GM19239 (cell line): ENCODE measurements at places on chromosomes 13 and 19.

GRCh38 chr19:3471954-3472655 lies 8.2 kb downstream of the SMIM24 start:
- DNase-seq, result no peak

DNA sequence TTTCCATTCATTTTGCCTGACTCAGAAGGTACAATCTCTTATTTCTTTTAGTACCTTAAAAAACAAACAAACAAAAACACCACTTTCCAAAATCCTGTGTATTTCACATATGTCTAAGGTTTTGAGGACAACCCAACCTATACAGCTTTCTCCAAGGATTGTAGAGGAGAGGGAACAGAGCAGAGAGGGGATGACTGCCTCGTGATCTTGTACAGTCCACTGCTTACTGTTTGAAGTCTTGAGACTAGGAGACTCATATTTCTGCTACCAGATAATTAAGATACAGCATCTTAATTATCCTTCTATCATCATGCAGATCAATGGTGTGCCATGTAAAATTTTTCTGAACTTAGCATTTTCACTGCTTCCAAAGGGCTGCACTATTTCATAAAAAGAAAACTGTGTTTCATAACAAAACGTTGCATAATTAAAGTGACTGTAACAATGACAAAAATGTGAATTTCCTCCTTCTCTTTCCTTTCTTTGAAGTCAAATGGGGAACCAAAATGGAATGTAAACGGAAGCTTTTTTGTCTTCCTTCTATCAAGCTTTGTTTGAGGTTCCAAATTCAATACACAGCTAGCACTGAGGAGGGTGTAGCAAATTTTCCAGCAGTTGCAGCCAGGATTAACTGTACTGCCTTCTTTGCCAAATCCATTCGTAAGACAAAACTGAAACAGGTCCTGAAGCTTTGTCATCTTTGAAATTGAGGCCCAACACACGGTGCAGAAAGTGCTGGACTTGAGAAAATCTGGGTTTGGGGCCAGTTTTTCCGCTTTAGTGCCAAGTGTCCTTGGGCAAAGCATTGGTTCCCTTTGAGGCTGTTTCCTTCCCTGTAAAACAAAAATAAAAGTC lies 34.9 kb upstream of the RCBTB2 start:
- no peak for DNase-seq

DNA sequence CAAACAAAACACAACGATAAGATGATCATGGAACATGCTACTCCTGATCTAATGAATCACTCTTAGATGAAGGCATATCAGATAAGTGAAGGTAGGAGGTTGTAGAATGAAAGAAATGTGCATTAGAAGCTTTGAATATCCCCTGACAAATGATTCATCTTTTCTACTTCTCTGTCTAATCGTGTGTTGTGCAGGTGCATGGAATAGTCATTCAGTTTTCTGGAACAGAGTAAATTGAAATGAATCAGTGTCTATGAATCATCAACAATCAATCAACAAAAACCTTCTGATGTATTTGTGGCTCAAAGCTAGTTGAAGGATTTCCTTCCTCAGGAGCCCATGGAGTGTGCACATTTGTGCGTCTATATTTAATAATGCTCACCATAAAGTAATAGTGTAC lies 1290.4 kb upstream of the PCDH20 start:
- DNase-seq, result no peak

DNA sequence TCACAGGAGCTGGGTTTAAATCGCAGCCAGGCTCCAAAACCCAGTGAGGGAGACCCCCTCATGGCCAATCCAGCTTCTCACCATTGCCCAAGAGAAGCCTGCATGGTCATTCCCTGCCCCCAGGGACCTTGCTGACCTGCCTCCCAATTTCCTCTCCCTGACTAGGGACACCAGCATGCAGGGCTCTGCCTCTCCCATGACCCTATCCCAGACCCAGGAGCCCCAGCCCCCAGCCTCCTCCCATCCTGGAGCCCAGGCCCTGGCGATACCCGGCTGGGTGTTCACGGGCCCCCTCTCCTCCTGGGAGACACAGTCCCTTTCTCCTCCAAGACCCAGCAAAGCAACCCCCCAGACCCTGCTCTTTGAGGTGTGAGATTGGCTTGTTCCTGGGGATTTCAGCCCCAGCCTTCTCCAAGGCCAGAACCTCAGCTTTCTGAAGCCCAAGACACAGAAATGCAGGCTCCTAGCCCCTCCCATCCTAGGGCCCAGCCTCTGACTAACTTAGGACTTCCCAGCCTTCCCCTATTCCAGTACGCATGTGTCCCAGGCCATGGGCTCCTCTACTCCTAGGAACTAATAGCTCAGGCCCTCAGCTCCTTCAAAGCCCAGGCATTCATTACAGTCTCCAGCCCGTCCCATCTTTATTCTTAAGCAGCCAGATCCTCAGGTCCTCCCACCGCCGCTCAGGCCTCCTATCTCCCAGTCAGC lies 1.1 kb downstream of the GYS1 start:
- DNase-seq, result no peak

- no peak for DNase-seq
These were observed 251.6 kb upstream of the TSHZ3 start for GRCh38 chr19:31600731-31601295.

GRCh38 chr19:14107581-14108461 lies 9.7 kb downstream of the PRKACA start:
- no peak for DNase-seq

GRCh38 chr19:13913352-13913751 lies 7.4 kb downstream of the CC2D1A start:
- DNase-seq, result no peak

- DNase-seq, result no peak
These were observed 6.5 kb upstream of the ZNF708 start for GRCh38 chr19:21335721-21336120.

DNA sequence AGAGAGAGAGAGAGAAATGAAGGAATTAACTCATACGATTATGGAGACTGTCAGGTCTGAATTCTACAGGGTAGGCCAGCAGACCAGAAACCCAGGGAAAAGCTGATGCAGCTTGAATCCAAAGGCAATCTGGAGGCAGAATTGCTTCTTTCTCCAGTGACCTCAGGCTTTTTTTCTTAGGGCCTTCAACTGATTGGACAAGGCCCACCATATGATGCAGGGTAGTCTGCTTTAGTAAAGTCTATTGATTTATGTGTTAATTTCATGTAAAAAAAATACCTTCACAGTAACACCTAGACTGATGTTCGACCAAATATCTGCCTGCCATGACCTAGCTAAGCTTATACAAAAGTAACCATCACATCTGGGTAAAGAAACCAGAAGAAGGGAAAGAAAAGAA lies 71.1 kb downstream of the MZT1 start:
- DNase-seq, result no peak

DNA sequence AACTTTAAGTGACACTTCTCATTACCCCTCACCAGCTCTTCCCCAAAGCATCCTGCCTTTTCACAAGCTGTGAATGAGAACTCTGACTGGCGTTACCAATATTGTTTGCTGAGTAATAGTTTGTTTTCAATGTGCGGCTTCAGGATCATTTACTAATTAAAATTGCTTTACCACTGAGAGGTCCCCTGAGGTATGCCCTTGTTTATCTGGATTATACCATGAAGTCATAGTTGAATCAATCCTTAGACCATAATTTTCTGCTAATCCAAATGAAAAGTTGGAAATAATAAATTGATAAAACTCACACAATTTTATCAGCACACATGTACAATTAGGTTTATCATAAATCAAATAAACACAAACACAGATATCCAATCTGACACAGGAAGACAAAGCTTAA lies 568.8 kb downstream of the PCDH9 start:
- no peak for DNase-seq

- no peak for DNase-seq
These were observed 30.3 kb upstream of the CEACAM1 start for GRCh38 chr19:42558450-42559150.

DNA sequence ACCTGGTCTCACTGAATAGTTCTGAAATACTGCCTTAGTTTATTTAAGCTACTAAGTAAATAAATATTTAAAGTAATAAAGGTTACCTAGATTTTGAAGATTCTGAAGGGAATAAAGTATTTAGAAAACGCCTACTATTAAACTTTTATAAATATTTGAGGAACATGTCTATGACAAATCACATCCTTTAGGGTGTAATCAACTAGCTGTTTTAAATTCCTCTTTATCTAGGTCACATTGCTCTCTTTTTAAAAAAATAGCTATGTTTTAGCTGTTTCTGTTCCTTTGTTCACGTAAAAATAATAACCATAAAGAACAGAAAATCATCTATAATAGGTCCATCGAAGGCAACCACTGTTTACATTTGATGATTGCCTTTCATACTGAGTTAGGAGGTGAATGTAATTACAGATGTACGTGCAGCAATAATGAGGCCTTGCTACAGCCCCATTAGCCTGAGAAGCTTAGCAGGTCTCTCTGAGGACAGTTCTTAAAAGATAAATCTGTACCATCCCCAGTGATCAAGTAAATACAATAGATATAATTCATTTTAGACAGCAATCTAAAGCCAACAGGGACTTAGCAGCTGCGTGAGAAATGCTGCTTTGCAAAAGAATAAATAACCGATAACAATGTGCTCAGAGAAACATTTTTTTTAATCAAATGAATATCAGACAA lies 449.5 kb downstream of the LIG4 start:
- no peak for DNase-seq

GRCh38 chr19:54160854-54161253 lies 1.3 kb upstream of the LENG1 start:
- no peak for DNase-seq
